DMS153 (cell line): ENCODE measurements at places on chromosomes 4 and X.

DNA sequence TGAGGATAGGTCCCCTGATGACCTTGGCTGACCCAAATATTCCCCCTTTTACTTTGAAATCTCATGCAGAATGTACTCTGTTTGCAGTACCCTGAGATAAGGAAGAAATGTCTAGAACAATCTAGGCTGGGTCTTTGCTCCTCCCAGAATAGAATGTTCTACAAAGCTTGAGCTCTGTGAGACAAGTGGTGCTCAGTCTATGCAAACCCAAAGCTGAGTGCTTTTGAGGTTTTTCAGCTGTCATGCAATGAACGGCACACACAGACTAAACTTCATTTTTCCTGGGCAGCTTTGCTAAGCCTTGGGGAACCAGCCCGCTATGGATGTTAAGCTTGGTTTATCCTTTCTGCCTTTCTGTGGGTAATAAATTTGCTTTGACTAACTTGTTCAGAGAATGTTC, 513.6 kb downstream of the FAT4 start:
- DNase-seq: no peak

DNA sequence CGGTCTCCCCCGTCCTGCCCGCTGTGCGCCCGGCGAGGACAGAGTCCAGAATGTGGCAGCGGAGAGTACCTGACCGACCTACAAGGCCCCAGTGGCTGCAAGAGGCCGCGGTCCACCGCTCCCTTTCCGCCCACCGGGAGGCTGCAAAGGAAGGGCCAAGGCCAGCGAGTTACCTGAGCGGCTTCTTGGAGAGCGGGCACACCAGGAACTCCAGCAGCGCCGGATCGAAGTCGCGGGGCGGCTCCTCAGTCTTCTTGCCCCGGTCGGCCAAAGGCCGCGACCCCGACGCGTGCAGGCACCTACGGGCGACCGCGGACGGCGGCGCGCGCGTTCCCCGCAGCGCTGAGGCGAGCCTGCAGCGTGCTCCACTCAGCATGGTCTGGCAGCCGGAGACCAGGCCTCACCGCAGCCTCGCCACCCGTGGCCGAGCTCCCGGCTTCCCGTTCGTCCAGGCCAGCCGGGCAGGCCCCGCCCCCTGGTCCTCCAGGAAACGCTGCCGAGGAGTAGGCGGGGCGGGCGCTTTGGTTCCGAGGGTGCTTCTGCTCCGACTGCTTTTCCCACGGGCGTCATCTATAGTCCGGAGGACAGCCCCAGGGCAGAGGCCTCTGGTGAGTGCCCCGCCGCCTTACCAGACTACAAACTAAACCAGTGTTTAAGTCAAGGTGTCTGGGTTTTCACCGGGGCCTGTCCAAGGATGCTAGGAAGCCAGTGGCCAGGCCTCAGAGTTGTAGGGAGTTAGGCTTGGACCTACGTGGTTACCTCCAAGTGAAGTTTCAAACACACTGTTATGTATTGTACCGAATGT, at the start of gene PYURF:
Gene PYURF (minus strand): TSS at position 452 of the 805 bp plus-strand sequence. CDS start 76 bp downstream, at position 376.
- DNase-seq: peak; percentile 79

GRCh38 chr4:1410491-1411325, 4.5 kb upstream of the NKX1-1 start:
- DNase-seq: no peak

- DNase-seq: no peak
Measured at GRCh38 chr4:5391492-5391891, 316.9 kb downstream of the EVC2 start.

DNA sequence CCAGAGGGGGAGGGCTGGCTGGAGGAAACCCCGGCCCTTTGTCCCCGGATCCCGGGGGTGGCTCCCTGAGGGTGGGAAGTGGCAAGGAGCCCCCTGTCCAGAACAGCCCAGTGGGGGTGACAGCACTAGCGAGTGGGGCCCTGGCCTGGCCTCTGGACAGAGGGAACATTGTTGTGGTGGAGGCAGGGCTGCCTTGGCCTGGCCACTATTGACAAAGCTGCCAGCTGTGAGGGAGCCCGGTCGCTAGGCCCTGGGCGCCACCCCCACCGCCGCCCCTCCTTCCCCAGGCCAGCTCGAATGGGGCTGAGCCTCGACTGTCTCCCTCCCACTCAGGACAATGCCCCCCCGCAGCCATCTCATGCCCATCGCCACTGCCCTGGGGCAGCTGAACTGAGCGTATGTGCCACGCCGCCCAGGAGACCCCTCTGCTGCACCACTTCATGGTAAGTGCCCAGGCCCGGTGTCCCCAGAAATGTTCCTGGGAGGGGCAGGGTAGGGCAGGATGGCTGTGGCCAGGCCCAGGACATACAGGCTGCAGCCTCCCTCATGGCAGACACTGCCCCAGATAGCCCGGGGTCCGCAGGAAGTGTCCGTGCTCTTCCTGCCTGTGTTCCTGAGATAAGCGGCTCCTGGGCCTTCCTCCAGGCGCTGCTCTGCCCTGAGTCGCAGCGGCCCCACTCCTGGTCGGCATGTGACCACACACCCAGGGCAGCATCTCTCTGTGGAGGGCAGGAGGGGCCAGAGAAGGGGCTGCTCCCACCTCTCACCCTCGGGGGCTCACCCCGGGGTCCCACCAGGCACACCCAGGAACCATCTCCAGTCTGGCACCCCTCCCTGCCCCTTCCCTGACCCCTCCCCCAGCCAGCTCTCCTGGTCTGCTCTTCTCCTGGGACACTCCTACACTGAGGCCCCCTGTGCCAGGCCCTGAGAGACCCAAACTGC, 1.4 kb downstream of the PLXNB3 start:
- no peak for DNase-seq

GRCh38 chr4:150582873-150583286, 929 bp downstream of the MAB21L2 start:
- DNase-seq: no peak

DNA sequence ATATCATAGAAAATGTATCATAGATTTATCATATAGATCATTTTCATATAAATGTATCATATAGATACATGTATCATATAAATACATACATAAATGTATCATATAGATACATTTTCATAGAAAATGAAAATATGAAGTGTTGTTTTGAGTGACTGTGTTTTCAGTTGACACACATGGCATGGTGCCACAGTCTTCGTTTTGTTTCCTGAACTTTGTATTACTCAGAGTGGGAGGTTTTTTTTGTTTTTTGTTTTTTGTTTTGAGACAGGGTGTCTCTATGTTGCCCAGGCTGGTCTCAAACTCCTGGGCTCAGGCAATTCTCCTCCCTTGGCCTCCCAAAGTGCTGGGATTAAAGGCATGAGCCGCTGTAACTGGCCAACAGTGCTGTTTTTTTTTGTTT, 3.9 kb downstream of the RBM10 start:
- no peak for DNase-seq

- no peak for DNase-seq
Measured at GRCh38 chr4:164955107-164955805, 22.2 kb downstream of the TRIM61 start.

DNA sequence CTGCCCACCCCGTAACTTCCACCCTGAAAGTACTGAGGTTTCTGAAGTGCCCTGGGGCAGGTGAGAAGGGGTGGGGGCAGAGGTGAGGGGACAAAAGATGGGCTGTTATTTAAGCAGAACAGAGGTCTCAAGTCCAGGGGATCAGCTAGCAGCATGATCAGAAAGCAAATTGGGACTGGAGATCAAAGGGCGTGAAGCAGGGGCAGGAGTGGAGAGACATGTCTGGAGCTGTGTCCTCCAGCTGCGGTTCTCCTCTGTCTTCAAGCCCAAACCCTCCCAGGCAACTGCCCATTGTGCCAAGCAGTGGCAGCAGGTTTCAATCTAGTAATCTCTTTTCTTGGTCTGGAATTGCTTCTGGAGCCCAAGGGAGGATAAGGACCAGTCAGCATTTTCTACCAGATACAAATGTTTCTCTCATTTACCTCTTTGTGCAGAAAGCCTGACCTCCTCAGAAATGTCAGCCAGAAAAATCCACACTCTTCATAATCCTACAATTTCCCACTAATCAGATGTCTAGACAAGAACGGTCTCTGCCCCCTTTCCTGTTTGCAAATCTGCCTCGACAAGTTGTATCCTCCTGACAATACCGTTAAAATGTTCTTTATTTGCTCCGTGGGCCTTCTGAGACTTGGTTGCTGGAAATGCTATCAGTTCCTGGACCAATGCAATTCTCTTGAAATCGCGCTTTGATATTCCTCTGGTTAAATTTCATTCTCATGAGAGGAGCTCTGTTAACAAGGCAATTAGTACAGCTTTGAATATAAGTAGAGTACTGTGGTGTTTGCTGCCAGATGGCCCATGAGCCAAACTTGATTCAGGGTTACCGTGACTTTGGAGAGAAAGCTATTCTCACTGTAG, 23.2 kb upstream of the RASL11B start:
- DNase-seq: no peak

- no peak for DNase-seq
Measured at GRCh38 chrX:45771560-45772340, 571.1 kb upstream of the DIPK2B start.

DNA sequence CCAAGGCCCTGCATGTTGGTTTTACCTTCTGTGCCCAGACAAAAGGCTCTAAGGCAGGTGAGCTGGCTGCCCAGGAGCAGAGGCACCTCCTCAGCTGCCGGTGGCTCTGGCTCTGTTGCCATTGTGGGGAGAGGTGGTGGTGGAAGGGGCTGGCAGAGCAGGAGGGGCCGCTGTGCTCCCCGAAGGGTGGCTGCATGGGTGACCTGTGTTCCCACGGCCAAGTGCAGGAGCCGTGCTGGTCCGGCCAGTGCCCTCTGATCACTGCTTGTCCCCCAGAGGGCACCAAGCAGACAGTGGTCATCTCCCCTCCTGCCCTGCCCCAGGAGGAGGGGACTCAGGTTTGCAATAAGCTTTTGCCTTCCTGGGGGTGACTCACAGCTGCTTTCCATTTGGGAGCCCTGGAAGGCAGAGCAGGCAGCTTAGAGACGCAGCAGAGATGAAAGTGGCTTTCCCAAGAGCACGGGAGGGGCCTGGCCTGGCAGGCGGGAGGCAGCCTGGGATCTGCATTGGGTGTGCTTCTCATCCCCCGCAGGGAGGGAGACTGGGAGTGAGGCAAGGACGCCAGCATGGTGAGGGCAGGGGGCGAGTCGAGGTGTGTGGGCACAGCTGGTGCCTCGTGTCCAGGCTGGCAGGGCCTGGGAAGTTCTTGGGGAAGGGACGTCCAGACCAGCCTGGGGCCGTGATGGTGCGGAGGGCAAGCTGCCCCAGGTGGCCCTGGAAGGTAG, 28.7 kb downstream of the DOK7 start:
- no peak for DNase-seq

GRCh38 chrX:106728337-106728736, 1.8 kb downstream of the RNF128 start:
- no peak for DNase-seq

- no peak for DNase-seq
Measured at GRCh38 chrX:133658293-133658911, 243.1 kb upstream of the GPC4 start.

DNA sequence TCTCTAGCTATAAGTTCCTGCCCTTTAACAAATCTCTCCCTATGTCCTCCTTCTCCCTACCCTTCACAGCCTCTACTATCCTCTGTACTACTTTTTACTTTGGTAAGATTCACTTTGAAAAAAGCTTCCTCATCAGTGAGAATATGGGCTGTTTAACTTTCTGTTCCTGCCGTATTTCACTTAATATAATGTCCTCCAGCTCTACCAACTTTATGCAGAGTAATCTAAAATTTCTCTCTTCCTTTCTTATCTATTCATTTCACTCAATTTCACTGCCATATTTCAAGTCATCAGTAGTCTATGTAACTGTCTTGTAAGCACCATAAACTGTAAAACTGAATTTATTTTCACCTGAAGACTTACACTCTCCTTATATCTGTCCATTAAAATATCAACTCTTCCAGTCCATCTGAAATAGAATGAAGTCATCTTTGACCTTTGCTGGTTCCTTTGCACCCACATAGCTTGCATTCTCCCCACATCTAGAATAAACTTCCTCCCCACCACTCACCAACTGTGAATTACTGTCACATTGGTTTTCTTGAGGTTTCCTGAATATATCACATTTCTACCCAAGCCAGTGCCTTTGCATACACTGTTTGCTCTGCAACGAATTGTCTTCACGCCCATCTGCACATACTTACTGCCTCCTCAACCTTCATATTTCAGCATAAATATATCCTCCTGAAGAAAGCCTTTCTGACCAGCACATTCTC, 54.6 kb downstream of the ARAP2 start:
- DNase-seq: no peak

DNA sequence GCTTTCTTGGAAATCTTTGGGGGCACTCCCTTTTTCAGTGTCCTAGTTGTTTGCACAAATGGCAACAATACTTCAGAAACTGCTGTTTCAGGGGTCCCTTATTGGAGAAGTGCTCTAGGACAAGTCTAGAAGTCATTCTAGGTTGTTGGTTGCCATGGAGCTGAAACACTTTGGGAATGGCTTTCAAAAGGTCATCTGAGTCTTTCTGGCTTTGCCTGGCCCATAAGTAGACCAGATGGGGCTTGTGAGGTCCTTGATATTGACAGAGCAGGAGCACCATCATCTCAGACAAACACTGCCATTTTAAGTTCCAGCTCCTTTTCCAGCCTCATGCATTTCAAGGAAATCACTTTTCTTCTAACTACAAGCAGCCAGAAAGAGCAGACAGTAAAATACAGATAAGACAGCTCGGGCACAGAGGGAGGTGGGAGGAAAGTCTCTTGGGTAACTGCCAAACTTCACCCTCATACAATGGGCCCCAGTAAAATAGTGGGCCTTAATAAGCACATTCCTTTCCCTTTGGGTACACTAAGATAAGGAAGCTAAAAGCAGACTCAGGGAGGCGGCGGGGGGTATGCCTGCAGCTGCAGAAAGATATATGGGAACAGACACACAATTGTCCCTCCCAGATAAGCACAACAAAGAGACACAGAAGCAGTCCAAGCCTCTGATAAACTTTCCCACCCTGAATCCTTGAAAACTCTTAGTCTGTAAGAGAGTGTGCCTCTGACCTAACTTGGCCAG, 8.5 kb upstream of the NXF3 start:
- no peak for DNase-seq

- DNase-seq: no peak
Measured at GRCh38 chr4:39881789-39882188, 95.9 kb downstream of the PDS5A start.

- DNase-seq: no peak
Measured at GRCh38 chr4:132593717-132594400, 555.2 kb upstream of the PCDH10 start.

- DNase-seq: no peak
Measured at GRCh38 chrX:34790026-34790425, 132.9 kb upstream of the TMEM47 start.

- DNase-seq: no peak
Measured at GRCh38 chr4:87624698-87625097, 16.4 kb downstream of the DSPP start.
